ENCODE measurements at places on chromosomes 7 and 10.

DNA sequence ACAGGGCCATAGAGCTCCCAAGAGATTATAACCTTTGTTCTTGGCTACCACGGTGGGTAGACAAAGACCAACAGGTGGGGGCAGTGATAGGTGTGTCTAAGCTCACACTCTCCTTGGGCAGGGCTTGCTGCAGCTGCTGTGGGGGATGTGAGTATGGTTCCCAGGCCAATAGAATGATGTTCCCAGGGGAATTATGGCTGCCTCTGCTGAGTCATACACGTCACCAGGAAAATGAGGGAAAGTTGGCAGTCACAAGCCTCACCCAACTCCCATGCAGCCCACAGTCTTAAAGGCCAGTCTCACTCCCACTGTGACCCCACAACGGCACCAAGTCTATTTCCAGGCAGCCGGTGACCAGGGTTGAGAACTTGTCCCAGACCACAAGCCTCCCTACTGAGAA, 453.4 kb upstream of the PODXL start:
- DNase-seq: peak; percentile 54

- no peak for DNase-seq
Observed at GRCh38 chr10:119669975-119670640, 18.9 kb downstream of the BAG3 start.

- no peak for DNase-seq
Observed at GRCh38 chr10:132844069-132844809, 58.3 kb upstream of the NKX6-2 start.

- no peak for DNase-seq
Observed at GRCh38 chr7:147304376-147304775, 1187.8 kb downstream of the CNTNAP2 start.

GRCh38 chr10:29387269-29387668, 98.4 kb downstream of the LYZL1 start:
- DNase-seq: no peak

DNA sequence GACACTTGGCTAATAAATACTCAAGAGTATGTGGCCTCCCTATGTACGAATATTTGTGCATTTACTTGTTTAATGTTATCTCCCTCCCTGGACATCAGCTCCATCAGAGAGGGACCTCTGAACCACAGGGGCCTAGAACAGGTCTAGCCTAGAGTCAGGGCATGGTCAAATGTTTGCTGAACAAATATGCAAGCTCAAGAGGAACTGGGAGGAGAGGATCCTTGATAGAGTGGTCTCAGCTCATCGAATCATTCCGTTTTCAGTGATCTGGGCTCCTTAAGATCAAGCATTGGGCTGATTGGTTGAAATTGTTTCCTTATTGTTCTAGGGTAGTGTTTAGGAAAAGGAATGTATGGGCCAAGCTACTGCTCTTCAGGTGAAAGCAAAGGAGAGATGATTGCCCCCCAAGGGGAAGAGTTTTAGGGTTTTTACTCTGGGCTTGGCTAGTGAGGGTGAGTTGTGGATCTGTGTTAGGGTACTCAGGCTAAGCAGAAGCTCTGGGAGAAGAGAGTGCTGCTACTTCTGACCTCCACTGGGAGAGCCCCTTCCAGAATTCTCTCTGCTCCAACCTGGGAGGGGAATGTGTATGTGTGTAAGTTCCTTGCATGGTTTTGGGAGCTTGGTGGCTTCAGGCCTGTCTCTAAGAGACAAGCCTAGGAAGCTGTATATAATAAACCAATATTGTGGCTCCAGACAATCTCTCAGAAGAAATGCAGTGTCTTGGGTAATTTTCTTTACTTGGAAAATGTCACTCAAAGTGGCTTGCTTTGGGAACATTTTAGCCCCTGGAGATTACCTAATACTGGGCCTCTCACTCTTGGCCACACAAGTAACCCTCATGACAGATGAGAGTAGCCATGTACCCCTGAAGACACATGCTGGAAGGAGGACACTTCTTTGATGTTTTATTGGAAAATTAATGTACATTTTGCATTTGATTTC, 110.0 kb downstream of the EMX2 start:
- no peak for DNase-seq

DNA sequence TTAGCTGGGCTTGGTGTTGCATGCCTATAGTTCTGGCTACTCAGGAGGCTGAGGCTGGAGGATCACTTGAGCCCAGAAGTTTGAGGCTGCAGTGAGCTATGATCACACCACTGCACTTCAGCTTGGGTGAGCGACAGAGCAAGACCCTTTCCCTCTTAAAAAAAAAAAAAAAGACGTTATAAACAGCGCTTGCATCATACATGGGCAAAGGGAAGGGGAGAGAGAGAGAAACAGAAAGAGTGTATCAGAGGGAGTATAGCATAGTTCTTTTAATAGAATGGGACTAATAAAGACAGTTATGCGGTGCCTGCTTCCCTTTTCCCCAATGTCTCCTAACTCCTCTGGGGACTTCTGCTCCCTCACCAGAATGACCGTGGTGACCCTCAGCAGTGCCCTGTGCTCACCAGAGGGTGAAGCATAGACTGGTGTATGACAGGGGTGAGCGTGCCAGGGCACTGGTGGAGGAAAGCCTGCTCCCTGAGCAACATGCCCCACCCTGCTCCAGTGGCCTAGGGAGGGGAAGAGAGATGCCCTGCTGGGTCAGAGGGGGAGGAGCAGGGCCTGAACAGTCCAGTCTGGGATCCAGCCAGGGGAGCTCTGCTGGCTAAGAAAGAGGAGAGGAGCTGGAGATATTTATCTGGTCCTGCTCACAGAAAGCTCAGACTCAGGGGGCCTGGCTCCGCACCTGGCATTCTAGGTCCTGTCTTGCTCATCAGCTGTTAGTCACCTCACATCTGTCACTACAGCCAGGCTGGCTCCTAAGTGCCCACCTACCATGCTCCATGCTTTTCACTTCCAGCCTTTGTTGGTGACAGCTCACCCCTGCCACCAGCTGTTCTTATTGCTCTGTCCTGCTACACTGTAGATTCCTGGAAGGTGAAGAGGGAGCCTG, 2.2 kb downstream of the PDZD7 start:
- no peak for DNase-seq

GRCh38 chr10:114485696-114486400, 81.5 kb upstream of the AFAP1L2 start:
- DNase-seq: no peak

DNA sequence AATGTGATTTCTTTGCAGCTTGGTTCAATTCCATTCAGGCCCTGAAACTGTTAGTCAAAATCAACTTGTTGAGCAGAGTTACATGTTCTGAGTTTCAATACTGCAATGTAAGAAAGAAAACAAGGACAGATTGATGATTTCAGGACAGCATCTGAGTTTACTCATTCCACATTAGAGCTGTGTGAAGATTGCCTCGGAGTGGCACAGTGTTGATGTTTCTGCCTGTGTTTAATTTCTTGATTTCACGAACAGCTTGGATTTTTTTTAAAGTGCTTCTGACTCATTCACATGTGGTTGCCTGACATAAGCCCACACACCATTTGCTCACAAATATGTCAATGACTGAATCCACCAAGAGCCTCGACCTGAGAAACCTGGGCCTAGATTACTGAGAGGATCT, 101.2 kb upstream of the PARD3 start:
- peak; percentile 75 for DNase-seq

GRCh38 chr7:39509912-39510311, 56.3 kb upstream of the YAE1 start:
- DNase-seq: no peak

GRCh38 chr10:132376394-132376851, 20.6 kb upstream of the PWWP2B start:
- DNase-seq: no peak

DNA sequence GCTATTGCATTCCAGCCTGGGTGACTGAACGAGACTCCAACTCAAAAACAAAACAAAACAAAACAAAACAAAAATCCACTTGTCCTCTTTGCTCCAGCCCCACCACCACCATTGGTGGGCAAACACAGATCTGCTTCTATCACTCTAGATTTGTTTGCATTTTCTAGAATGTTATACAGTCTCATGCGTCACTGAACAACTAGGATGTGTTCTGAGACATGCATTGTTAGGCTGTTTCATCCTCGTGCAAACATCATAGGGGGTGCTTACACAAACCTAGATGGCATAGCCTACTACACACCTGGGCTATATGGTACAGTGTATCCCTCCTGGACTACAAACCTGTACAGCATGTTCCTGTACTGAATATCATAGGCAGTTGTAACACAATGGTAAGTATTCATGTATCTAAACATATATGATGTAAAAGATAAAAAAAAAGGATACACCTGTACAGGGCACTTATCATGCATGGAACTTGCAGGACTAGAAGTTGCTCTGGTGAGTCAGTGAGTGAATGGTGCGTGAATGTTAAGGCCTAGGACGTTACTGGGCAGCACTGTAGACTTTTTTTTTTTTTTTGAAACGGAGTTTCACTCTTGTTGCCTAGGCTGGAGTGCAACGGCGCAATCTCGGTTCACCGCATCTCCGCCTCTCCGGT, 45.3 kb downstream of the BTBD16 start:
- DNase-seq: no peak

- no peak for DNase-seq
Observed at GRCh38 chr7:128941946-128942526, 4.3 kb downstream of the IRF5 start.

DNA sequence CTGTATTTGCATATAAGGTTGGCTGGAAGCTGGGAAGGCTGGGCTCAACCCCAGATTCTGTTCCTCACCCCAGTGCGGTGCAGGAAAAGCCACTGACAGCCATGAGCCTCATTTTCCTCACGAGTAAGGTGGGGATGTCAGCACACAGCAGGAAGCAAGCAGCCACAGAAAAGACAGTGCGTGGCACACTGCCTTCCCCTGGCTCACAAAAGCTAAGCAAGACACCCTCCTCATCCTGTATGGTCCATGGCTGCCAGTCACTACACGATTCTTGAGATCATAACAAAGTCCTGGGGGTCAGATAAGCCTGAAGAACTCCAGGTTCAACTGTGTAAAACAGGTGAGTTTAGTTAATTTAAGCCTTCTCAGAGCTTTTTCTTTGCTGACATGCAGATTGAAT, 28.9 kb upstream of the DDC start:
- DNase-seq: no peak

- DNase-seq: peak; percentile 26
Observed at GRCh38 chr10:89837165-89838043, 136.0 kb downstream of the KIF20B start.

DNA sequence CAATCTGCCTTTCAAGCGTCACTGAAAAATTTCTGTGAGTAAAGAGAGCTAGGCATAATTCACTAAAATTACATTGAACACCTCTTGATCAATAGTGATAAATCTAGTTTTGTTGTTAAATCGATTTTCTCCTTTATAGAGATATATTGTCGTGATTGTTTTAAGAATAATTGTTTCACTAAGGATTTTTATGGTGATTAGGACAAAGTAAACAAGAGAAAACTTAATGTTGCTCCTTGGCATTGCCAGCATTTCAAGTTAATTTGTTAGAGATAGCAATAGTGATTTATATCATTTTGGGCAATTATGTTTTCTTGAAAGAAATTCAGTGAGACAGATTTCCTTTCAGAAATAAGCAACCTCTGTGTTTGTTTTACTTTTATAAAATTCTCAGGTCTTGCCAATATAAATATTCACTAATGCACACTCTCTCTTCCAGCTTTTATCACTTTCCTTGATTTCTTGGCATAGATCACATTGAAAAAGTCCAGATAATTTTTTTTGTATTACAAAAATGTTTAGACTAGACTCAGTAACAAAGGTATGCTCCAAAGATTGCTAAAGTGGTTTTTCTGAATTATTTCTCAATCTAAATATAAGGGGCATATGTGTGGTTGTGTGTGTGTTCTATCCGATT, 538.7 kb downstream of the TFEC start:
- DNase-seq: no peak

- DNase-seq: no peak
Observed at GRCh38 chr10:29805134-29805723, 170.5 kb upstream of the SVIL start.

- DNase-seq: no peak
Observed at GRCh38 chr7:134651991-134652390, 5.3 kb downstream of the BPGM start.

DNA sequence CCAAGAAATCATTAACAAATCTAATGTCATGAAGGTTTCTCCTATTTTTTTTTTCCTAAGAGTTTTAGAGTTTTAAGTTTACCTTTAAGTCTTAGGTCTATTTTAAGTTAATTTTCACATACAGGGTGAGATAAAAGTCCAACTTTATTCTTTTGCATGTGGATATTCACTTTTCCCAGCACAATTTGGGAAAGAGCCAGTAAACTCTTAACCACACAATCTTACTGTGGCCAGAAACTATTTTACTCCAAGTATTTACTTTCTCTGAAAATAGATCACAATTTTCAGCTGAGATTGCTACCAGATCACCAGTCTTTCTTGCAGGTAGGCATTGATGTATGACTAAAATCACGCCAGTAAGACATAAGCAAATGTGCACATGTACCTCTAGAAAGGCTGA, 728.5 kb downstream of the TNS3 start:
- DNase-seq: peak; percentile 62

DNA sequence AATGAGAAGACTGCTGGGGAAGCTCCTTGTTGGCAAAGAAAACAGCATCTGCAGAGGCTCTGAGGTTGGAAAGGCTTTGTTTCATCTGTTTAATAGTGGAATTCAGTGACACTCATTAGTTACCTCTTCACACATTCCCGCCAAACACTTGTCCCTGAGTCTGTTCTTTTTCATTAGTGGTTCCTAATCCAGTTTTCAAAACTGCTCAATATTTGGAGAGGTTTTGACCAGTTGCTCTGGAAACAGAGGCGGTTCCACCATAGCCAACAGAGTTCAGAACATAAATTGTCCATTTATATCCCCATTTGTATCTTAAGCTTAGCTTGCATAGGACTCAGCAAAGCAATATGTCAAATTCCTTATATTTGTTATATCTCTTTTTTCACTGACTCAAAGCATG, 754.6 kb downstream of the AUTS2 start:
- DNase-seq: no peak

DNA sequence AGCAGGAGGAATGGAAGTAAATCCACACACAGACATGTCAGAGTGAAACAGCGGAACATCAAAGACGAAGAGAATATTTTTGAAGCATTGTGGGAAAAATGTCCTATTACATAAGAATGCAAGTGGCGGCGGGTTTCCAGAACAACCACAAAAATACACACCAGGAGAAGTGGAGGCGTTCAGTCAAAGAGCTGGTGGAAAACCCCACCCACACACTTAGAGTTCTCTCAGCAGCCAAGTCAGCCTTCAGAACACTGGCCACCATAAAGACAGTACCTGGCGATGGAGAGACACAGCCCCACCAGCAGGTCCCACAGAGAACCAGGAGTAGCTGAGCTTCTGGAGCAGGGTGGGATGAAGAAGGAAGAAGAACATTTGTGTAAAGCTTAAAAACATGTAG, 23.7 kb downstream of the NKX6-2 start:
- DNase-seq: no peak

- peak; percentile 55 for DNase-seq
Observed at GRCh38 chr10:5014936-5015335, 11.3 kb upstream of the AKR1C2 start.

DNA sequence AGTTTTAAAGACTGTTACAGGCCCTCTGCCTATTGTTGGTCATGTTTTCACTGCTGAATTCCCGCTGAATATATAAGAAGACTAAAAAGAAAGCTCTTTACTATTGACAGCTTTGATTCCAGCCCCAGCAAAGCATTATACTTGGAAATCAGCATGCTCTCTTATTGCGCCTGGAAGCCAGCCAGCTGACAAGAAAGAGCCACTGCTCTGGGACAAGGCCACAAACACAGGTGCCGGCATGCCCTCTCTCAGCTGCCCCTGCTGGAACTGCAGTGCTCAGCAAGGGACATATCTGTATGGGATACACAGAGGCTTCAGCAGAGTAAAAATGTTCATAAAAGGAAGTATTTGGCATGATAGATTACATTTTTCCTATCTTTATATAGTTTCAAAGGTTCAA, 523.9 kb downstream of the ADRA2A start:
- DNase-seq: no peak
